T-helper 17 cell (primary cell): ENCODE measurements at places on chromosomes 1 and 21.
A peak's percentile ranks its signal among the peaks of the same experiment; 100 is the strongest.

DNA sequence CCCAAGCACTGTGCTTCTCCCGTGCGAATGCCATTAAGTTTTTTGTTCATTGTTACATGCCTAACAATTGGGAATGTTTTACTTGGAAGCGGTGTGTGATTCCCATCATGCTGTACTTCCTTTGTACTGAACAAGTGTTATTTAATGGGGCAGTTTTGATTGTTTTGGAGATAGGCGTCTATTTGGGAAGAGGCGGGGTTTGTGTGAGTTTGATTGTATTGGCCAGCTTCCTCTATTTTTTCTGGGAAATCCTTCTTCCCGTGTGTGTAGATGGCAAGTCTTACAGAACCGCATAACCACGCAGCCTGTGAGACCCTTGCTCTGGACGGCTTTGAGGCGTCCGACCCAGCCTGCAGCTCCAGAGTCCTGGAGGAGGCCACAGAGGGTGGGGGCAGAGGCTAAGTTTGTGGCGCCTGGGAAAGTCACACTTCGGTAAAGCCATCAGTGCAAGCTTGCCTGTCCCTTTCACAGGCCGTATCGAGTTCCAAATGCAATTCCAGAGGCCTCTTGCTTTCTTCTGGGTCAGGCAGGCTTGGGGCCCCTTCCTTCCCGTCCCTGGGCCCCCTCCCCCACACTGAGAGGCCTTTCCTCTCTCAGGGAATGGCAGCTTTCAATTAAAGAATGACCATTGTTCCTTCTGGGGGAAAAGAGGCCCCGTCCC is 210.3 kb downstream of the TOMM20 start:
- no peak for DNase-seq

- no peak for DNase-seq
Measured at GRCh38 chr1:218686258-218686657, 341.1 kb downstream of the TGFB2 start.

DNA sequence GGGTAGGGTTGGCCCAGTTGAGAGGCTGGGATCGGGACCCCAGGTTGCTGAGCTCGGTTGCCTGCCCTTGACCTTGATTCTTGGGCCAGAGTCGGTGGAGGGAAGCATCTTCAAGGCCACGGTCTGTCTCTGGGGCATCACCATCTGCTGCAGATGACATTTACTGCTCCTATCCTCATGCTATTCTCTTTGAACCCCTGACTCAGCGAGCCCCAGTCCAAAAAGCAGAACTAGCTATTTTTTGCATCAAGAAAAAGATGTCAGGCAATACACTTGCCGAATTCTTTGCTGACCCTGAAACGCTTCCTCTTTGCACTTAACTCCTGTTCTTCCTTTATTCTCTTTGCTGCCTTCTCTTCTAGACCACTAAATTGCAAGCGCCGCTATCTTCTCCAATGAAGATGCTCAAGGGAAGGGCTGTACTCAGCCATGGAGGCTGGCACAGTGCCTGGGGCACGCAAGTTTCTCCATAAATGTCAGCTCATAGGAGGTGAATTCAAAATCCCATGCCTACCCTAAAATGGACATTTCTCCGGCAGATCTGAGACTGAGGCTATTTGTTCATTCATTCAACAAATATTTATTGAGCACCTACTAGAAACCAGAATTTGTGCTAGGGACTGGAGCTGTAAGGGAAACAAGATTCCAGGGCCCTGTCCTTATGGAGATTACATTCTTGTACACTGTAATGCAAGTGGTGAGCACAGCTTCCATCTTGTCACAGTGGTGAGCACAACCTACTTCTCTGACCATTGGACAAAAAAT is 20.5 kb upstream of the CAPZB start:
- DNase-seq, result no peak

DNA sequence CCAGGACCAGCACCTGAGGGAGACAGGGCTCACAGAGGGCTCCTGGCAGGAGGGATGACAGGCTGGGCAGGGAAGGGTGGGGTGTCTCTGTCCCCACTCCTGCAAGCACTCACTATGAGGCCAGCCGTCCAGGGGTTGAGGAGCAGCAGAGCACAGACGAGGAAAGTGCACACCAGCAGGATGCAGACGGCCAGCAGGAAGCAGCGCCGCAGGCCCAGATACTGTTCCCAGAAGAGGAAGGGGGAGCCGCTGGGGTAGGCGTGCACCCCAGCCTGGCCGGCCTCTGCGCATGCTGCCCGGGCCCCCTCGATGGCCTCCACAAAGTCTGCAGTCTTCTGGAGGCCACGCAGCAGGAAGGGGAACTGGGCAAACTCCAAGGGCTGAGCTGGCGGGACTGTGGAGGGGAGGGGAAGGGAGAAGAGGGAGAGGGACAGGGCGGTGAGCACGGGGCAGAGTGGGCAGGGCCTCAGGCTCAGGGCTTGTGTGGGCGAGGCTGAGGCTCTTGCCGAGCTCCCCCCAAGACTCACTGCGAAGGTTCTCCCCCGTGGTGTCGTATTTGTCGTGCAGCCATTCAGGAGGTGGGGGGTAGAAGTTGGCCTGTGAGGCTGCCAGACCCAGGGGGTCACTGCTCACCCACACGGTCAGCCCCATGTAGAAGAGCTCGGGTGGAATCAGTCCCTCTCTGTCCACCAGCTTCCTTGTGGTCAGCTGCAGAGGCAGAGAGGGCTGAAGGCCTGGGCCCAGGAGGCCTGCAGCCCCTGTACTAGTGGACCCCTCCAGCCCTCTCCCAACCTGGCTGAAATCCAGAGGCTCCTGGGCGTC is 16.5 kb downstream of the PTCH2 start:
- no peak for DNase-seq

- DNase-seq, result no peak
Measured at GRCh38 chr1:230456478-230456877, 30.3 kb upstream of the PGBD5 start.

GRCh38 chr1:205633421-205633976 is 1.7 kb upstream of the ELK4 start:
- no peak for DNase-seq

DNA sequence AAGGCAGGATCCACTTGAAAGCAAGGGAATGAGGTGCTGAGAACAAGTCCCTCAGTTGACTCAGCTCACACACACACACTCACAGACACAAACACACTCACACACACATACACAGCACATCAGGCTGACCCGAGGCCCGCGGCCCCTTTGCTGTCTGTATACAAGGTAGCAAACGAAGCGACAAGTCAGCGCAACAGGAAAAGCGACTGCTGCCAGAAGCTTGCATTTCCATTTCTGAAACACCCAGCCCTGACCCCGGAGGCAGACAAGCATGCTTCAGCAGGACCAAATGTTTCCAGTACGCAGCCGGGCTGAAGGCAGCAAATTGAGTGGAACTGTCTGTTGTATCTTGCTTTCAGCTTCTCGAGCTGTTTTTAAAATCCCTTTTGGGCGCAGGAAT is 501.6 kb downstream of the NPHP4 start:
- no peak for DNase-seq

DNA sequence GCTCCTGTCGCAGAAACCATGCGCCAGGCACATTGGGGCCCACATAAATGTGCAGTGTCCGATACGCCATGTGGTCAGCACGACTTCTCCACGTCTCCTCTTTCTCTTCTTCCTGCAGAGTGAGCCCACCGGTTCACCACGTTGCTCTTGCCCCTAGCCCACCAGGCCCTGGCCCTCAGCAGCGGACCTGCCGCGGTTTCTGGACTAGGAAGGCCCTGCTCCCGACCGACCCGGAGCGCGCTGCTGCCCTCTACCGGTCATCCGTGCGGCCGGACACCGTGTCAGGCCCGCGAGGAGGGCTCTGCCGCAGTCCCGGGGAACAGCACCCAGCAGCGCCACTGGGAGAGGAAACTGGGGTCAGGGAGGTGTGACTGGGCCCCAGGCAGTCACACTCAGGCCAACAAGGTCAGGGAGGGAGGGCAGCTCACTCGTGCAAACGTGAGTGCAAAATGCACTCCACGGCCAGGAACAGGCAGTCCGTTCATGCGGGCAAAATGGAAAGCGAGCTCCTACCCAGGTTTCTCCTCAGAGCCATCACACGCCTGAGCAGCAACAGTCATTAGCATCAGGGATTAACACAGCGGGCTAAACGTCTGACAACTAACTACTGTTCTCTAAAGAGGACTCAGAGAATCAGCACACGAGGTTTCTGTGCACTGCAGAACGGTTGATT is 13.7 kb downstream of the TLR5 start:
- peak; percentile 33 for DNase-seq

GRCh38 chr1:160064164-160064563 is 5.8 kb downstream of the KCNJ10 start:
- DNase-seq, result no peak

DNA sequence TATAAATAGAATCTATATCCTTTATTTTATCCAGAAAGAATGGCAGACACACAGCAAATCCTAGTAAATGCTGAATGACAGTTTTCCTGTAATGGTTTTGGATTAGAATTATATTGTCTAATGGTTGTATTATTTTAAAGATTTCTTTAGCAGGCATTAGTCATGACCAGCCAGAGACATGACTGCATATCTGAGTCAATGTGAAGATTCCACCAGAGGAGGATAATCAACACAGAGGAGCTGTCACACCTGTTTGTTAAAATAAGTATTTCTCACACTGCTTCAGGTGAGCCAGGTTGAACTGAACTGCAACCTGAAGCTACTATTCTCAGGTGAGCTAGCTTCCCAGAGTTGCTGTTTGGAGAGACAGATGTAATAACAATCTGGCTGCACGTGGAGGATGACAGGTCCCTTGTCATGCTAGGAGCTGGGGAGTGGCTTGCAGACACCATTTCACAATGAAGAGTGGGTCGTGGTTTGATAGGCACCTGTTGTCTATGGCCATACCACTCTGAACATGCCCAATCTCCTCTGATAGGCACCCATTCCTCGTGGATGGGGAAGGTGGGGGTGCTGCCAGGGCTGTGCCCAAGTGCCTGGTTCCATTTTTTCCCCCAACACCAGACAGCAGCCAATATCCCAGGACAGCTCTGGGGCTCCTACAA is 94.3 kb downstream of the KCNJ6 start:
- DNase-seq, result no peak

DNA sequence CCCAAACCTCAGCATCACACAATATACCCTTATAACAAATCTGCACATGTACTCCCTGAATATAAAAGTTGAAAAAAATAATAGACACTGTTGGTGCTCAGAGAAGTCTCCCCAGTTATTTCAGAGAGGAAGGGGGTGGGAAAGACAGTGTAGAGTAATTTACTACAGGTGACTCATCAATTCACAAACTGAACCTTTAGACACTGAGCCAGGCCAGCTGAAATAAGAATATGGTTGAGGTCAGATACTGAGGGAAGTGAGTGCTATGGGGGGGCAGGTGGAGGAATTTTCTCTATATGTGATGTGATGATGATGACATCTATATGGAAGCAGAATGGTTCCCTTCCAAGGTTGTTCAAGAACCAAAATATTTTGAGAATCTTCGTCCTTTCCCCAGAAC is 50.1 kb downstream of the MRPL39 start:
- no peak for DNase-seq

DNA sequence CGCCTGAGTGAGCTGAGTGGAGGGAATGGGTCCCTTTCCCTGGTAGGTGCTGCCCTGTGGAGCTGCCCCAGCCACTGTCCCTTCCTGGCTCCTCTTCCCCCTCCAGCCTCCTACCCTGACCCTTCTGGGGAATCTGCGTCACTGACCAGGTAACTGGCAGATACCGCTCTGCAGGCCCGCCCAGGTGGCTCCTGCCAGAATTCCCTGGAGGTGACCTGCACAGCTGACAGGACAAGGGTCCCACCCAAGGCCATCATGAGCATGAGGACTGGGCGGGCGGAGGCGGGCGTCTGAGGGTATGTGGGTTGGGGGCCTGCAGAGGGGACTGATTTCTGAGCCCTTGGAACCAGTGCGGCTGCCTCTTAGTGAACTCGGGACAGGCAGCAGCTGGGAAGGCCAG is 32.5 kb downstream of the DHRS3 start:
- DNase-seq, result no peak

- no peak for DNase-seq
Measured at GRCh38 chr1:197388801-197389200, 120.7 kb downstream of the CRB1 start.

DNA sequence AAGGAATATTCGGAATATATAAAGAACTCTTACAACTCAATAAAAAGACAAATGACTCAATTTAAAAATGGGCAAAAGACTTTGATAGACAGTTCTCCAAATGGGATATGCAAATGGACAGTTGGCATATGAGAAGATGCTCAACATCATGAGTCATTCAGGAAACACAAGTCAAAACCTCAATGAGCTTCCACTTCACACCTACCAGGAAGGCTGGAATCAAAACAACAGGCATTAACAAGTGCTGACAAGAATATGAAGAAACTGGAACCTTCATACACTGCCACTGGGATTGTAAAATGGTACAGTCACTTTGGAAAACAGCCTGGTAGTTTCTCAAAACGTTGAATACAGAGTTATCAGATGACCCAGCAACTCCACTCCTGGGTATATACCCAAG is 17.2 kb downstream of the PGBD5 start:
- DNase-seq, result no peak

DNA sequence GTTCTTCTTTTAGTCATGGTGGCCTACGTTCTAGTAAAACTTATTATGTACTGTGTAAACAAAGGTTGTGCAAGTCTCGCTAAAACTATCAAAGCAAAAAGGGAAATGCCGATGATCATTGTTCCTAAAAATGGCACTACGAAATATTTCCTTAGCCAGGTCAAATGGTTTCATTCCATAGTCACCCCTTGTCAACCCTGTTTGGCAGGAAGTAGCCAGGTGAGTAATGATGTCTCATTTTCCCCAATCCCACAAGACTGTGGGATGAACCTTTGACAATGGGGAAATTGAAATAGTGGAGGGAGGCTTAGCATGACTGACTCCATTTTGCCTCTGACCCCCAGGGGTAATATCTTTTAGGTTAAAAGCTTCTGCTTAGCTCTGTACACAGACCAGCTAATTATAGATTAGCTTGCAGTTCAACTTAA is 5.6 kb upstream of the REN start:
- DNase-seq, result no peak

DNA sequence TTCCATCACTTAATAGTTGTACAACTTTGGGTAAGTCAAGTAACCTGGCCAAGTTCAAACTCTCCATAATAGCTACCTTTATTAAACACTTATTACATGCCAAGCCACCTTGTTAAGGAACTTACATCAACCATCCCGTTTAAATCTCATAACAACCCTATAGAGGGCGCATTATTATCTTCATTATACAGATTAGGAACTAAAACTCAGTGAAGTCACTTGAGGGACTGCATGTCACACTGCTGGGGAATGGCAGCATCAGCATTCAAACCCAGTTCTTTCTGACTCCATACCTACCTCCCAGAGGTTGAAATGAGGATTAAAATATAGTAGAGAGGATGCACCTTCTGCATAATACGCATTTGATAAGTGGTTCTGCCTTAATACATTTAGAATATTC is 47.1 kb upstream of the PLA2G2C start:
- no peak for DNase-seq

DNA sequence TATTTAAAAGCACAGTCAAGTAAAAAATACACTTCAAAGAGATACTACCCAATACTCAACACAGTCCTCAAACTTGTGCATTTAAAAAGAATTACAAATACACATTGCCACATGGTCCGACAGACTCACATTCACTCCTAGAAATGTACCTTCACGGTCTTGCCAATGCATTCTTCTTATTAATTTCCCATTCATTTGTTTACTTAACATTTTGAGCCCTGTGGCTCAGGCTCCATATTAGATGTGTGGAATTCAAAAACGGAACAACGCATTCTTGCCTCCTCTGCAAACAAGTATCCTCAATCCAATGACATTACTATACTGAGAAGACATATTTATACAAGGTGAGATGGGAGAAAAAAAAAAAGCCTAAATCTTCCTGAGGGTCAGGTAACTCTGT is 2.5 kb upstream of the DUSP23 start:
- DNase-seq, result no peak
